ENCODE measurements at places on chromosomes 2 and 18.

DNA sequence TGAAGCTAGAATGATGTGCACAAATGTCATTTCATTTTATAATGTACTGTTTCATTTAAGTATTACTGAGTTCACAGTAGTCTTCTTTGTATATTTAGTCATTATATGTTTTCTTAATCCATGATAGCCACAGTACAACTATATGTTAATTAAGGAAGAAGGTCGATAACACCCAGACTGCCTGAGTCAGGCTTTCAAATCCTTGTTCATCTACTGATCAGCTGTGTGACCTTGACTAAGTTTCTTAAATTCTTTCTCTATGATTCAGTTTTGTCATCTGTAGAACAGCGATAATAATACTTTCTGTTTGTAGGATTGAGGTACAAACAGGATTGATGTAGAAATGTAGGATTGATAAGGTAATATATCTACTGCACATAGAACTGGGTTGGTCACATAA lies 5.4 kb downstream of the GCC2 start:
- DNase-seq: no peak

- DNase-seq: no peak
Observed at GRCh38 chr18:22348521-22349316, 69.0 kb downstream of the CTAGE1 start.

GRCh38 chr2:51065276-51065675 lies 33.3 kb upstream of the NRXN1 start:
- no peak for DNase-seq

DNA sequence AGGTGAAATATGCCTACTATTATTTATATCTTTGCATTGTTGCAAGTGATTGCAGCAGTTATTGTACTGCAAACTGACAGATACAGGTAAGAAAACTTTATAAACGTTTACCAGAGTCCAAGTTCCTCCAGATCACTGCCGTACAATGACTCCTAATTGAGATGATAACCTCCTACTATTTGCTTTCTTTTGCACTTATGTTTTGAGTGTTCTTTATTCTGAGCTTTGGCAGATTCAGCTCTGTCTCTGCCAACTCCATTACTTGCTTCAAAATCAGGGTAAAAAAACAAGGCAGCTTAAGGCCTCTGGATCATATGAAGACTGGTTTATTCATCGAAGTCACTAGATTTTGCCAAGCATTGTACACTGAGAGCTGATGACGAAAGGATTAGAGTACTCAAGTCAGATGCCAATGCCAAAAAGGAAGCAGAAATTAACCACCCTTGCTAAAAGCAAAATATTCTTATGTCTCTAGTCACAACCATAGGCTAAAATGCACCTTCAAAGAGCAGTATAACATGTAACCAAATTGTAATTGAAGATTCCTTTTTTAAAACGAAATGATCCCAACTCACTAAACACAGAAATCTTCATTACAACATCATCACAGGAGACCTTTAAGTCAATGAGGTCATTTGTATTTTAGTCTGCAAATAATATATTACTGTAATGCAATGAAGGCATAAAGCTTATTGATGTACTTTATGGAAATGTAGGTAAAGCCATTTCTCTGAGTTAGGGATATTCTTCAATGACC lies 10.5 kb upstream of the IKZF2 start:
- DNase-seq: no peak

DNA sequence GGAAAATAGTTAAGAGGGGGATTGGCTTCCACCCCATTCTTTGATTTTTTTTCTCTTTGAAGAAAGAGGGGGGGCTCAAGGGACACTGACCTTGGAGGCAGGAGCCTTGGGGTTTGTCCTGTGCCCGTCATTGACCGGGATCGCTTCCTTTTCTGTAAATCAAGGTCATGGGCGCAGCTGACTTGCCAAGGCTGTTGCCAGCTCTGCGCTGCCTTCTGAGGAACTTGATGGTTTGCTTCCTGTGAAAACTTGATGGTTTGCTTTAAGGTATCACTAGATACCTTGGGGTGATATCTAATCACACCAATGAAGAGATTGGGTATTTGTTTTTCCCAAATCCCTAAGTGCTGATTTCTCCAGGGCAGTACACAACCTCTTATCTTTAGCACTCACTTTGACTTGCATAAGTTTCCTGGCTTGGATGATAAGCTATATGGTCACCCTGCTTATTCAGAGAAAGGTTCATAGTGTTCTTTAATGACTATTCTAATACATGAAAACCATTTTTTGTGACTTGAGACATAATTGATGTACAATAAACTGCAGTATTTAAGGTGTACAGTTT lies 56.0 kb downstream of the DGKD start:
- no peak for DNase-seq

GRCh38 chr2:150425121-150425955 lies 62.1 kb downstream of the RND3 start:
- DNase-seq: no peak
